Sigmoid colon (tissue), 7 donors: ENCODE measurements at places on chromosomes 11 and 22. TPM values are rescaled to one million over a fixed set of nuclear protein-coding genes. Genes with fewer than 3 reads are reported as not detected.

DNA sequence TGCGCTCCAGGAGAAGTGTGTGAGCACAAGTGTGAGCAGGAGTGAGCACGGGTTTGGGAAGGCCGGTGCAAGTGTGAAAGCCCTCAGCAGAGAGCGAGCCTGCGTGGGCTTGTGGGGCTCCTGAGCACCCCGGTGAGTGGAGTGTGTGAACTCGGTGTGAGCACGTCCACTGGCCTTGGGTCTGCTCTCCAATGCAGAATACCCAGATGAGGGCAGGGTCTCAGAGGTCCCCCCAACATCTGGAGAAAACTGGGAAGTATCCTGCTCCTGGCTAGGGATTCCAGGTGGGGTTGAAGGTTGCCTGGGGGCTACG is 1.2 kb downstream of the ESRRA start:
- no peak for DNase-seq

DNA sequence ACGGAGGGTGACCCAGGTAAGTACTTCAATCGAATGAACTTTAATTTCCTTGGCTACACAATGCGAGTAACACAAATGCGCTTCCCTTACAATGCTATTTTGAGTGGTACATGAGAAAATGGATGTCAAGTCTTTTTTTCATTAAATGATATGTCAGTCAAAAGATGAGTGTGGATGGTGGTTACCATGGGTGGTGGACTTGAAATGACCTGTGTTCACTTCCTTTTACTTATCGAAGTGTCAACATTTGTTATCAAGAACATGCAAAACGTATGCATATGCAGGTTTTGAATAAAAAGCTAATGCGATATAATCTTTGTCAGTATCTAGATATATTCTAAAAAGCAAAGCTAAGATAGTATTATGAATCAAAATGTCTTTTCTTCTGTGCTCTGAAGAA is 8.8 kb upstream of the APOL5 start:
- DNase-seq: no peak

DNA sequence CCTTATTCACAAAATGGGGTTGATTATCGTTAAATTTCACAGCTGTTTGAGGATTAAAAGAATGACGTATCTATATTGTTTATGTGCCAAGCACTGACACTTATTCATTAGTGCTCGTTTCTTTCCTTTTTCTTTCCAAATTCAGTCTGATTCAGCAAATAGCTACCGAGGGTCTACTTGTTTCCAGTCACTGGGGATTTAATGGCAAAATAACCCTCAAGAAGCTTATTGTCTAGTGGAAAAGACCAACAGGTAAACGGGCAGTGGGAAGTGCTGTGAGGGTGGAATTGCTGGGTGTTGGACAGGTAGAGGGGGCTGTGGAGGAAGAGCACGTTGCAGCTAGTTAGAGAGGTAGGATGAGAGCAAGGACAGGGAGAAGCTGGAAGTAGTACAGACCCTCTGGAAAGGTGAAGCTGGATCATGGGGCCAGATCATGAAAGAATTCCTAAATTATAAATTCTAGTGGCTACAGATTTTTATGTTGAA is 48.3 kb upstream of the BIRC3 start:
- DNase-seq: no peak

DNA sequence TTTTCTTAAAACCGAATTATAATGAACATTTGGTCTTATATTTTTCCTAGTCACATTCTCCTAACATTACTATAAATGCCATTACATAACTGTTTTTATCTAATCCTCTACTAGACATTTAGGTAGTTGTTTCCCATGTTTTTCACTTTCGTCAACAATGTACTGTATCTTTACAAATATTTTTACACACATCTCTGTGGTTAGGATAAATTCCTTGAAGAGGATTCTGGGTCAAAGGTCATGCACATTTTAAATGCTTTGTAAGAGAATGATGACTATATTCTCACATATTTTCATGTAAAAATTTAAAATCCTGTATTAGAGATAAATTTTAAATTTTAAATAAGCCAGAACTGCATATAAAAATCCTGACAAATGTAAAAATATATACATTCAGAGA is 61.3 kb upstream of the CLNS1A start:
- DNase-seq: no peak

- DNase-seq: no peak
Measured at GRCh38 chr11:107184986-107185385, 166.7 kb upstream of the GUCY1A2 start.

DNA sequence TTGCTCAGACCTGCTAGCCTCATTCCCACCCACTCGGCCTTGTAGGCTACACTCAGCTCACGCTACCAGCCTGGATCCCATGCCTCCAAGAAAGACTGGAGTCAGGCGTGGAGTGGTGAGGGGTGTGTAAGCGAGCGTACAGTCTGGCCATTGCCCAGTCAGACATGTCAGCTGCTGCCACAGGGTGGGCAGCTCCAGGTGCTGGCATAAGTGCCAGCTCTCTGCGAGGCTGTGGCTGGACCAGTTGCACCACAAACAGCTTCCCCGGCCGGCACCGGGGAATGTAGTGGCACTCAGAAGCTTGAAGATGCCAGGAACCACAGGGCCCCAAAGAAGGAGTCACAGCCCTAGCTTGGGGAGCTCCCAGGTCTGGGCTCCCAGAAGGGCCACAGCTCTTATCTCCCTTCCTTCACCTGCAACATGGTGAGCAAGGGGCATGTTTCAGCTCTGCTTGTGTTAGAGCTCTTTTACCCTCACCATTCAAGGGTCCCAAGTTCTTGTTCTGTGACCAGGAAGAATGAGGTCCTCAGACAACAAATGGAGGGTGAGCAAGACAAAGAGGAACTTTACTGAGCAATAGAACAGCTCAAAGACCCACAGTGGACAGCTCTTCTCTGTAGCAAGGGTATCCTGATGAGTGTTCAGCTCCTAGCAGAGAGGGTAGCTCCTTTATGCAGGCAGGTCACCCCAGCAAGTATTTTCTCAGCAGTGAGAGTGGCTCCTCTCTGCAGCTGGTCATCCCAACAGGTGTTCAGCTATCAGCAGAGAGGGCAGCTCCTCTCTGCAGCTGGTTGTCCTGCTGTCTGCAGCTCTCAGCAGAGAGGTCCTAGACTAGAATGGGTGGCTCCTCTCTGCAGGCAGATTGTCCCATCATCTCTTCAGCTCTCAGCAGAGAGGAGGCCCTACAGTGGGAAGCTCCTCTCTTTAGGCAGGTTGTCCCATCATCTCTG is 6.0 kb downstream of the SBF2 start:
- DNase-seq: no peak

The POU2AF2 gene
- not detected for total RNA-seq

The DCUN1D5 gene
- total RNA-seq: 56.7 TPM
